ENCODE measurements at places on chromosomes 12 and 14. TPM values are rescaled to one million over a fixed set of nuclear protein-coding genes. Genes with fewer than 3 reads are reported as not detected.
A peak's percentile ranks its signal among the peaks of the same experiment; 100 is the strongest.

- no peak for DNase-seq
These were observed 138.8 kb upstream of the WSCD2 start for GRCh38 chr12:107990325-107990724.

- DNase-seq: peak; percentile 70
These were observed 7.1 kb upstream of the SMUG1 start for GRCh38 chr12:54195737-54196347.

DNA sequence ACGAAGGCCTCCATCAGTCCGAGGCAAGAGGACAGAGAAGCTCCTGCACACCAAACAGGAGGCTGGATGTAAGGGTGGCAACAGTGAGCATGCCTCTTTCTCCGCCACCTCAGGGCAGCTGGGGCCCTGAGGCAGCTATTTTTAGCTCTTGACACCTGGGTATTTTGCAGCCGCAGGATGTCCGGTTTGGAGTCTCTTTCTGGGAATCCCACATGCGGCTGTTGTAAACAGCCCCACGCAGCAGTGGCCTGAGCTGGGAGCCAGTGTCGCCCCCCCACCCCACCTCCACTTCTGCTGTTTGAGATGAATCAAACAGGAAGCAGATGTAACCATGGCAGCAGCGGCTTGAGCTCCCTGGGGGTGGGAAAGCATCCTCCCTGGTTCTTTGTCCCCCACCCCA is 11.7 kb downstream of the HDAC7 start:
- DNase-seq: peak; percentile 68

GRCh38 chr14:59283361-59283760 is 94.9 kb downstream of the DAAM1 start:
- DNase-seq: peak; percentile 51

FOXN4 gene
- polyA plus RNA-seq: not detected

GRCh38 chr12:116600959-116601918 is 42.1 kb downstream of the MAP1LC3B2 start:
- peak; percentile 46 for DNase-seq

- peak; percentile 82 for DNase-seq
These were observed 711 bp upstream of the ETV6 start for GRCh38 chr12:11648514-11649412.

- DNase-seq: no peak
These were observed 17.1 kb downstream of the ERP27 start for GRCh38 chr12:14921218-14921617.

DNA sequence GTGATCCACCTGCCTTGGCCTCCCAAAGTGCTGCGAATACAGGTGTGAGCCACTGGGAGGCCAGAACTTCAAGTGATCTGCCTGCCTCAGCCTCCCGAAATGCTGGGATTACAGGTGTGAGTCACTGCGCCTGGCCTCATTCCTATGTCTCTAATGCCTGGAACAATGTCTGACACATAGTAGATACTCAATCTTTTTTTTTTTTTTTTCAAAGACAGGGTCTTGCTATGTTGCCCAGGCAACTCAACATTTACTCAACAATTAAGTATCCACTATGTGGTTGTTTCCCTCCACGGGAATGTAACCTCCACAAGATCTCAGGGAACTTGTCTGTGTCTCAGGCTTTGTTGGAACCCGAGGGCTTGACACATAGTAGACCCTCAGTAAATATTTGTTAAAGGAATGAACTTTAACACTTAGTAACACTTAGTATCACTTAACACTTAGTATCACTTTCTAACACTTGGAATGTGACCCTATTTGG is 3.0 kb upstream of the TMEM120B start:
- peak; percentile 83 for DNase-seq

MUCL1 gene
- polyA plus RNA-seq: not detected

SLC39A5 gene
- polyA plus RNA-seq: not detected

GRCh38 chr12:92540782-92541423 is 161.9 kb upstream of the PLEKHG7 start:
- DNase-seq: no peak

CD69 gene
- polyA plus RNA-seq: not detected

ARG2 gene
- 1.3 TPM for polyA plus RNA-seq

GRCh38 chr12:50425589-50426258 is 25.0 kb downstream of the LARP4 start:
- DNase-seq: no peak

ARHGAP9 gene
- 0.79 TPM for polyA plus RNA-seq

KCNA5 gene
- polyA plus RNA-seq: not detected

DNA sequence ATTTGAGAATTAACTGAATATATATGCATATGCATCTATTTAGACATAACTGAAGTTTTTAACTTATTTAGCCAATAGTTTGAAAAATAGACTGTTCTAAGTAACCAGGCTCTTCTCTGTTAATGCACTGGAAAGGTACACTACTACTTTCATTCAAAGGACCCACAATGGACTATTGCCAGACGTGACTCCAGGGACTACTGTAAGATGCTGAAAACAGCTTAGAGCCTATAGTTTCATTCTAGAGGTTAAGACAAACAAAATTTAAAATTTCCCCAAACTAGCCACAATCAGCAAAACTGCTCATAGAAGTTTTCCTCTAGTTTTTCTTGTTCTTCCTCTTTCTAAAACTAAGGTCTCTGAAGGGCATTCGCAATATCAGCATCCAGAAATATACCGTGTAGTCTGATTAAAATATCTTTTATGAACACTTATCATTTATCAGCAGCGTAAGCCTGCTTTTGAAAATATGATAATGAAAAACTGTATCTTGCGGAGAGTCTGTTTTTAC is 10.4 kb downstream of the APPL2 start:
- DNase-seq: no peak

GRCh38 chr12:70383484-70383883 is 17.4 kb downstream of the KCNMB4 start:
- DNase-seq: peak; percentile 2

CCDC177 gene
- polyA plus RNA-seq: not detected

GRCh38 chr14:39365354-39365753 is 66.9 kb downstream of the FBXO33 start:
- DNase-seq: no peak

MFAP5 gene
- 1.5 TPM for polyA plus RNA-seq

- DNase-seq: peak; percentile 60
These were observed 343.7 kb upstream of the FKBP4 start for GRCh38 chr12:2451025-2451424.

All from IMR-90 (cell line).